ENCODE measurements at places on chromosomes 11 and 22.

DNA sequence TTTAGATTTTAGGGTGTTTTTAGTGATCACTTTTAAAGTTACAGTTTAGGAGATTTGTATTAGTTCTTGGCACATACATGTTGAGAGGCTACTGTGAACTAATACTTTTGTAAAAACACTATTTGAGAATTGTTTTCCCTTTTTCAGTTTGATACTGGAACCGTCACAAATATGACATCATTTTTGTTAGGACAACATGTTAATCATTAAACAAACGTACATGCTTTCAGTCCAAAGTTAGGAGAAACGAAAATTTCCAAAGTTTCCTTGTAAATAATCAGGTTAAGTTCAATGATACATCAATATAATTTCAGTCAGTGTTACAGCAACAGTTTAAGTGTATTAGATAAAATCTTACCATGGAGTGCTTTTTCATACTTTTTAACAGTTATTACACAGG lies 53.1 kb downstream of the SPECC1L start:
- no peak for DNase-seq

GRCh38 chr22:48808038-48808960 lies 1019.4 kb downstream of the BRD1 start:
- DNase-seq = no peak

- DNase-seq = no peak
Measured at GRCh38 chr11:10855295-10855694, 2.6 kb downstream of the ZBED5 start.

- DNase-seq = no peak
Measured at GRCh38 chr11:58739725-58740430, 8.1 kb upstream of the GLYAT start.

GRCh38 chr11:101555366-101555765 lies 28.4 kb downstream of the TRPC6 start:
- no peak for DNase-seq

- DNase-seq = no peak
Measured at GRCh38 chr11:5198285-5198684, 2.2 kb downstream of the OR51V1 start.

- no peak for DNase-seq
Measured at GRCh38 chr11:98104249-98104648, 916.5 kb upstream of the CNTN5 start.

DNA sequence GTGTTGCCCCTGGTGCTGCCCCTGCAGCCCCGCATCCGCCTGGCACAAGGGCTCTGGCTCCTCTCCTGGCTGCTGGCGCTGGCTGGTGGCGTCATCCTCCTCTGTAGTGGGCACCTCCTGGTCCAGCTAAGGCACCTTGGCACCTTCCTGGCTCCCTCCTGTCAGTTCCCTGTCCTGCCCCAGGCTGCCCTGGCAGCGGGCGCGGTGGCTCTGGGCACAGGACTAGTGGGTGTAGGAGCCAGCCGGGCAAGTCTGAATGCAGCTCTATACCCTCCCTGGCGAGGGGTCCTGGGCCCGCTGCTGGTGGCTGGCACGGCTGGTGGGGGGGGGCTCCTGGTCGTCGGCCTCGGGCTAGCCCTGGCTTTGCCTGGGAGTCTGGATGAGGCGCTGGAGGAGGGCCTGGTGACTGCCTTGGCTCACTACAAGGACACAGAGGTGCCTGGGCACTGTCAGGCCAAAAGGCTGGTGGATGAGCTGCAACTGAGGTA lies 278 bp downstream of the ROM1 start:
- DNase-seq = no peak

DNA sequence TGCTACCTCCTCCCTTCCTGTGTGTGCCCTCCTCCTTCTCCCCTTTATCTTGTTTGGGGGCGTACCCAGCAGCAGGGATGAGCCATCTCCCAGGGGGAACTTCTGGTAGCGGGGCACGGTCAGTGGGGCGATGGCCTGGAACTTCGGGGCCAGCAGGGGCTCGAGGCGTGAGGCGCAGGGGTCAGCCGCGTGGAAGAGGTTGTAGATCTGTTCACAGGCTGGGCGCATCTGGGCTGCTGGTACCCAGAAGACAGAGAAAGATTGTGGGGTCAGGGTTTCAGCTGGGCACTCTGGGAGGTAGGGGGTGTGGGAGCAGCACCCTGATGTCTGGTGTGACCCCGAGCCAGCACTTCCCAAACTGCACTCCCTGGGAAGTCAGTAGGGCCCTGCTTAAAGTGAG lies 9.1 kb downstream of the PITPNM1 start:
- no peak for DNase-seq

DNA sequence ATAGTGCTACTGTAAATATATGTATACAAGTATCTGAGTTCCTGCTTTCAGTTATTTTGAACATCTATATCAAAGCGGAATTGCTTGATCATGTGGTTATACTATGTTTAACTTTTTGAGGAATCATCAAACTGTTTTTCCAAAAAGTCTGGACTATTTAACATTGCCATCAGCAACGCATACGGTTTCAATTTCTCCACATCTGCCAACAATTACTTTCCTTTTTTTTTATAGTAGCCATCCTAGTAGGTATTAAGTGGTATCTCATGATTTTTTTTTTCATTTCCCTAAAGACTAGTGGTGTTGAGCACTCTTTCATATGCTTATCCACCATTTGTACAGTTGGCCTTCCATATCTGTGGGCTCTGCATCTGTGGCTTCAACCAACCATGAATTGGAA lies 1.3 kb upstream of the UBE4A start:
- no peak for DNase-seq

DNA sequence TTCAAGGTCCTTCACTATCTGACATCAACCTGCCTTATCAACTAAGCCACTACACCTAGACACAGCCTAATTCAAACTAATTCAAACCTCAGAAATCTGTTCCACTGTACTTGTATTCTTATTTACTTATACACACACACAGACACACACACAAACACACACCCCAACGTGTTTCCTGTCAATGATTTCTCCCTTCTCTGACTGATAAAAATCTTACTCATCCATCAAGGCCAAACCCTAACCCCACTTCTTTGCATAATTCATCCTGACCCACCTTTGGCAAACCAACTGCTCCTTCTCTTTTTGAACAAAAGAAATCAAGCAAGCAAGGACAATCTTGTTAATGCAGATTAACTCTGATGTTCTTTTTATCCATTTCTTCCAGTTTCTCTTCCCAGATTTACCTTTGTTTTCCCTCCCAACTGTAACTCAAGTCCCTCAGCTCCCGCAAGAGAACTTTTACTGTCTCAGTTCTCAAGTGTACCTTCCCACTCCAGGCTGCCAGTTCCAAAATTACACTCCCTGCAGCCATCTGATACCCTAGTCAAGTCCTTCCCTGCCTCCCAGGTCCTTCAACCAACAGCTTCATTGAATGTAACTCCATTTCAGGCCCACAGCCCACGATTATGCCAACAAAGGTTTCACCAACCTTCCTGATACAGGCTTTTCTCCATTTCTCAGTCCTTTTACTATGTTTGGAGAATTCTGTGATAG lies 78.3 kb downstream of the PAK1 start:
- DNase-seq = no peak

- DNase-seq = no peak
Measured at GRCh38 chr22:25566898-25567235, 2.4 kb downstream of the GRK3 start.

GRCh38 chr11:61973476-61974162 lies 6.2 kb upstream of the FTH1 start:
- DNase-seq = no peak

DNA sequence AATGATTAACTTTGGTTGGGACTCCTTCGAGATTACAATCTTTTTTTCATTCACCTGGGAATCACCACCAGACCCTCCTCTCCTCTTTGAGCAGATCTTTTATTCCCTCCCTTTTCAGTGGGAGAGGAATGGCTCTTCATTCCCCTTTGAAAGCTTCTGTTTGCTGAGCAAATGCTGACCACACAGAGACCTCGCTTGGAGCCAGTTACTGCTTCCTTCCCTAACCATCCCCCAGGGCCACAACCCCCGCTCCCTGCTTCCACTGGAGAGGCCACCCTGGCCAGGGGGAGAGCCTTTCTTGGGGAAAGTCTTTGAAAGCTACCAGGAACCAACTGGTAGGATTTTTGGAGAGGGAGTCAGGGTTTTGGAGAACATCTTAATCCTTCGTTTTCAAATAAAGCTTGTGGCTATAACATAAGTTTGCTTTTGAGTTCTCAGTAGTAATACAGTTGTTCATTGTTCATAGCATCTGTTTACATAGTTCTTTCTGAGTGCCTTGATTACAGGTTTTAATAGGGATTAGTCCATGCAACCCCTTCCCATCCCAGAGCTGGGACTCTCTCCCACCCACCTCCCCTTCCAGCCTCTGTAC lies 138.4 kb downstream of the DBX1 start:
- no peak for DNase-seq

- DNase-seq = no peak
Measured at GRCh38 chr11:737366-737765, 9.9 kb upstream of the TALDO1 start.

- no peak for DNase-seq
Measured at GRCh38 chr11:69534166-69534530, 52.7 kb downstream of the LINC01488 start.

DNA sequence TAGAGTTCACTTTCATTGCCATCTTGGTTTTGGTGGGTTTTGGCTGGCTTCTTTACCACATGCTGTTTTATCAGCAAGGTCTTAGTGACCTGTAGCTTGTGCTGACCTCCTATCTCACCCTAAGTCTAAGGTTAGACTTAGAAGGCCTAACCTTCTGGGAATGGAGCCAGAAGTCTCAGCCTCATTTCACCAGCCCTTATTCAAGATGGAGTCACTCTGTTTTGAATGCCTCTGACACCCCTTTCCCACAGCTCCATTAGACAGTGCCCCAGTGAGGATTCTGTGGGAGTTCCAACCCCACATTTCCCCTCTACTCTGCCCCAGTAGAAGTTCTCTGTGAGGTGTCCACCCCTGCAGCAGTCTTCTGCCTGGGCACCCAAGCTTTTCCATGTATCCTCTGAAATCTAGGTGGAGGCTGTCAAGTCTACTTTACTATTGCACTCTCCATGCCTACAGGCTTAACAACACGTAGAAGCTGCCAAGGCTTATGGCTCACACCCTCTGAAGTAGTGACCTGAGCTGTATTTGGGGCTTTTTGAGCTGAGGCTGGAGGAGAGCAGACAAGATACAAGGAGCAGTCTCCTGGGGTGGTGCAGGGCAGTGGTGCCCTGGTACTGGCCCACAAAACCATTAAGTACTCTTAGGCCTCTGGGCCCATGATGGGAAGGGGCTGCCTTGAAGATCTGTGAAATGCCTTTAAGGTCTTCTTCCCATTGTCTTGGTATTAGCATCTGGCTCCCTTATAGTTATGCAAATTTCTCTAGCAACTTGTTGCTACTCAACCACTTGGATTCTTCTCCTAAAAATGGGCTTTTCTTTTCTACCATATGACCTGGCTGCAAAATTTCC lies 65.9 kb upstream of the SC5D start:
- no peak for DNase-seq

- no peak for DNase-seq
Measured at GRCh38 chr11:72668629-72669347, 5.4 kb downstream of the PDE2A start.

DNA sequence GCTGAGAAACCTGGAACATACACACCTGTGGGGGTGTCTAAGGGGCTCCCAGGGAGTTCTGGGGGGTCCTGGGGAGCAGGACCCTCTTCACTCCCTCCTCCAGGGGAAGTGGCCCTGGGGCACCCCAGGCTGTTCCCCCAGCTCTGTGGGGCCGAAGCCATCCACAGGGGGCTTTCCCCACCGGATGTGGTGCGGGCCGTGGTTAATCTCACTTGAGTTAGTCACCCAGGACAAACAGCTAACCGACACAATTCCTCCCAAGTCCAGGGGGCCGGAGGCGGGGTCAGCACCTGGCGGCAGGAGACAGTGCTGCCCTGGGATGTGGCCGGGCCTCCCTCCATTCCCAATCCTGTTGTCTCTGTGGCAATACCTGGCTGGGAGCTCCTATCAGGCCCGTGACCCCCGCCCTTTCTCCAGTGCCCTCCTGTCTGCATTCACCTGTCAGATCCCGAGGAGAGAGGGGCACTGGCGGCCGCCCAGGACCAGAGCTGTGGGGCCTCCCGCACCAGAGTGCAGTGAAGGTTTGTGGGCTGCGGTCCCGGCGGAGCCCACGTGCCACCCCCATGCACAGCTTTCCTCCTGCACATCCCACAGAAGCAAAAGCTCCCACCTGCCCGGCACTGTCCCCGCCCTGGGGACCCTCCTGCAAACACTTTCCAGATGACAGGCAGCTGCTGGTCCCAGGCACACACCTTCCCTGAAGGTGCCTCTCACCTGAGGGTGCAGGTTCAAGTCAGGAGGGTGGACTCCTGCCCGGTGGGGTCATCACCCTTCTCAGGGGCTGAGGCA lies 5.2 kb upstream of the MUC5AC start:
- DNase-seq = no peak

GRCh38 chr22:24935771-24936483 lies 10.6 kb downstream of the LHFPL7 start:
- no peak for DNase-seq

GRCh38 chr11:128422576-128423370 lies 164.6 kb downstream of the ETS1 start:
- DNase-seq = peak; percentile 48

DNA sequence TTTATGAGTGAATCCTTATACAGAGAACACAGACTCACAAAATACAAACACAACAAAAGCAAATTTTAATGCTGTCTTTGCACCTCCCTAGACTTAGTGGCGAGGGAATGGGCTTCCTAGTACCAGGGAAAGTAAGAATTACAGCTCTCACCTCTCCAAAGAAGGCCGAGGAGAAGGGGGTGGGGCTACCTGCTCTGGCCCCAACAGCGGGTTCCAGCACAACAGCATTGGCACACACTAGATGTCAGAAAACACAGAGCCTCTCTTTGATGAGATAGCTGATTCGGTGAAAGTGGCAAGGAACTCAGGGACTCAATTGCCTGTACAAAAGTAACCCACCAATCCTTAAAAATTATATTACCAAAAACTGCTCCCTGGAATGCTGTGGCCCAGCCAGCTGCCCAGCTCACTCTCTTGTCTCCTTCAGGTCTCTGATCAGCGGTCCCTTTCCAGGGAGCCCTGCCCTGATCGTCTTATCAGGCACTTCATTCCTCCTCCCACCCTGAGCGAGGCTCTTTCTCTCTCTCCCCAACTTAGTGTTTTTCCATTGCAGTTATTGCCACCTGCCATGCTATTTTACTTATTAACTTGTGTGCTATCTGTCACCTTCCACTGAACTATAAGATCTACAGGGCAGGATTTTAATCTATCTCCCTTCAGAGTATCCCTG lies 30.7 kb downstream of the SPON1 start:
- no peak for DNase-seq

DNA sequence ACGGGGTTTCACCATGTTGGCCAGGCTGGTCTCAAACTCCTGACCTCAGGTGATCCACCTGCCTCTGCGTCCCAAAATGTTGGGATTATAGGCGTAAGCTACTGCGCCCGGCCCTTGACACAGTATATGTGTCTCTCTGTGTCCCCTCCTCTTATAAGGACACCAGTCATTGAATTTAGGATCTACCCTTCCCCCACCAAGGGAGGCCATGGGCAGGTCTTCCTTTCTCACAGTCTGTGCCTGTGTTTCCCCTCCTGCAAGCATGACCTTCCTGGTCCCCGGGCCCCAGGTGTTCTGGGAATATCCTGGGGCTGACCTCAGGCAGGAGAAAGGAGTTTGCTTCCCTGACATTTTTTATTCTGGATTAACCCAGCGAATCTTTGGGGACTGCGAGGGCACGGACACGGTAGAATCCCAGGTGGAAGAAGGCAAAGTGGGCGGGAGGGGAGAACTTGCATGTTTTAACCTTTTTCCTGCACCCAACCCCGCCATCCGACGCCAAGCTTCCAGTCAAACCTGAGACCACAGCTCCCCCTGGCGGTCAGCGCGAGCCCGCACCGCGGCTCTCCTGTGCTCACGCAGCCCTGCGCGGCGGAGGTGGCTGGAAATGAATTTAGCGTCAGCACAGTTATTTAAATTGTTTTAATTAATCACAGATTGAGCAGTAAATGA lies 42.1 kb upstream of the ISX start:
- DNase-seq = peak; percentile 82
